ENCODE measurements at places on chromosomes 12 and 14. TPM values are rescaled to one million over a fixed set of nuclear protein-coding genes. Genes with fewer than 3 reads are reported as not detected.
A peak's percentile ranks its signal among the peaks of the same experiment; 100 is the strongest.

The SLC6A15 gene
- polyA plus RNA-seq, result 1.4 TPM

The LEMD3 gene
- 11.9 TPM for polyA plus RNA-seq

The RNASE7 gene
- polyA plus RNA-seq, result not detected

The GYS2 gene
- polyA plus RNA-seq, result not detected

DNA sequence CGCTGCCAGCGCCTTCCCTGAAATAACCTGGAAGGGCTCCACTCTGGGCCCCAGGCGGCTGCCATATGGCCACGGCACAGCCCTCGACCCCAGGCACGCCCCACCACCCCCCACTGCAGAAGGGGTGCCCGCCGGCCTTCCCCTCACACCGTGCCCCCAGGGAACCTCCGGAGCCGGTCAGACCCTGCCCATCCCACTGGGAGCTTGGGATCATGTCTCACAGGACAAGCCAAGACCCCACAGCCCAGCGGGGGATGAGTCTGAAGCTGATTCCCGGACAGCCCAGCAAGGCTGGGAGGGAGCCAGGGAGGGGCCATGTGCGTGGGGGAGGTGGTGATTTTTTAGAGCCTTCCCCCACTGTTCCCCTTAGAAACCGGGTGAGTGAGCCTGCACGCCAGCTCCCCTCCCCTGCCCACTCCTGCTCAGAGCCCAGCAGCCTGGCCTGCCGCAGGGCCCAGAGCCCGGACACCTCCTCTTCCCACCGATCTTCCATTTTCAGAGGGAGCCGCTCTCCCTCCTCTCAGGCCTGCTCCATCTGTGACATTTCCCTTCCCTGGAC is 1.4 kb downstream of the RIMBP2 start:
- no peak for DNase-seq

DNA sequence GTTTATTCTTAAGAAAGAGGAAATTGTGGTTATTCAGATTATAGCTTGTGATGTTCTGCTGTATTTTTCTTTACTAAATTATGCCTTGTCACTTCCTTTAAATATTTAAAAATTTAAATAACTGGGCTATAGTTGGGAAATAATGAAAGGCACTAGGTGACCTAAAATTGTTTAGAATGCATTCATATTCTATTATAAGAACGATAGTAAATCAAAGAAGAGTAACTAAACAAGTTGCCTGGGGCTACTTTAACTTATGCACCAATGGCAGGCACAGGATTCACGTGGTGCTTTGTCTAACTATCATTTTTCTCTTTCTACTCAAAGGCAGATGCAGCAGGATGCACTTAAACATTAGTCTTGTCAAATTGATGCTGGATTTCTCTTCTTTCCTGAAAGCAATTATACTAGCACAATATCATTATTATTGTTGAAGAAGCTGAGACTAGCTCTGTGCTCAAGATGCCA is 190.7 kb upstream of the PPFIA2 start:
- DNase-seq, result no peak

- DNase-seq, result no peak
Measured at GRCh38 chr12:31687101-31687527, 27.6 kb downstream of the ETFBKMT start.

GRCh38 chr12:29673346-29673745 is 110.4 kb downstream of the TMTC1 start:
- DNase-seq, result no peak

The VRTN gene
- not detected for polyA plus RNA-seq

GRCh38 chr14:99821519-99822508 is 28.6 kb downstream of the EML1 start:
- DNase-seq, result peak; percentile 55

The NPFF gene
- polyA plus RNA-seq, result not detected

GRCh38 chr12:49627752-49628360 is 4.5 kb downstream of the PRPF40B start:
- DNase-seq, result no peak

The DPPA3 gene
- polyA plus RNA-seq, result not detected

GRCh38 chr12:90301095-90301494 is 592.5 kb upstream of the ATP2B1 start:
- no peak for DNase-seq

The RNF212B gene
- polyA plus RNA-seq, result not detected

The SLC2A13 gene
- 3.1 TPM for polyA plus RNA-seq

DNA sequence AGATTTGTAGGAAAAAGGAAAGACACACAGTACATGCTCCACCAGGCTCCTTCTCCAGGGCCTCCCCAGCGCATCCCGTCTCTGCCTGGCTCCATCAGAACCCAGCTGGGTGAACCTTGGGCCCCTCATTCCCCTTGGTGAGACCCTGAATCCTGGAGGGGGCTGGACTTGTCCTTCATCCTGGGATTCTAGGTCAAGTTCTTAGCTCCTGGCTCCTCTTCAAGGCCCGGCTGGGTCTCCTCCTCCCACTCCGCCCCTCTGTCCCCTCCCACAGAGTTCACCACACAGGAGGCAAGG is 49.2 kb downstream of the PSMA6 start:
- DNase-seq, result no peak

The IQSEC3 gene
- polyA plus RNA-seq, result 0.47 TPM

GRCh38 chr14:34258318-34258717 is 203.7 kb downstream of the SPTSSA start:
- DNase-seq, result no peak

DNA sequence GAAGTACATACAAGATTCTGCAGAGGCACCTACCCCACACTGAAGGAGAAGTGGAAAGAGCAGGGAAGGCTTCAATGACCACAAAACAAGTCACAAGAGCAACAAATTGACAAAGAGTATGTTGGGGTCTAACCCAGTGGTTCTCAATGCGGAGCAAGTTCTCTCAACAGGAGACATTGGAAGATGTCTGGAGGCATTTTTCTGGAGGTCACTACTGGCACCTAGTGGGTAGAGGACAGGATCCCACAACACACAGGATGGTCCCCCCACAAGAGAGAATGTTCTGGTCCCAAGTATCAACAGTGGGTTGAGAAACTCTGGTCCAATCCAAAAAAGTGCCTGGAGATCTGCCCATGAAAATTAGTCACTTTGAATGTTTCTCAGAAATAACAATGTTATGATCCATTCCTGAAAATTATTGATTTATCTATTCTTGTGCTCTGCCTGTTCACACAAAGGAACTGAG is 3.4 kb downstream of the SSH1 start:
- DNase-seq, result peak; percentile 71

The DIO2 gene
- polyA plus RNA-seq, result 28.9 TPM

DNA sequence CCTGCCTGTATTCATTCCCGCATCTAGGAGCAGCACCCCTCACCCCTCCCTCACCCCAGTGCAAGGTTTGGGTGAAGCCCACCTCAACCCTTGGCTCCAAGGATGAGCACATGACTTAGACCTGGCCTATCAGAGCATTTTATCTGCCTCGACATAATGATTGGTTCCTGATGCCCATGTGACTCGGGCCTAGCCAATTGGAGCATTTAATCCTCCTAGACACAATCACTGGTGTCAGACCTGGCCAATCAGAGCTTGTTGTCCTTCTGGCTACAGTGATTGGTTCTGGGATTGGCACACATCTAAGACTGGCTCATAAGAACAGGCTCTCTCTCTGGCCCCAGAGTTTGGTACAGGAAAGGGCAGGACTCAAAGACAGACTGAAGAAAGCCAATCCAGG is 73.1 kb upstream of the MYL2 start:
- DNase-seq, result no peak

GRCh38 chr14:51540364-51540763 is 111.3 kb upstream of the FRMD6 start:
- DNase-seq, result no peak

The CLEC4A gene
- polyA plus RNA-seq, result 0.24 TPM

GRCh38 chr12:84702001-84702400 is 210.6 kb downstream of the SLC6A15 start:
- DNase-seq, result no peak

DNA sequence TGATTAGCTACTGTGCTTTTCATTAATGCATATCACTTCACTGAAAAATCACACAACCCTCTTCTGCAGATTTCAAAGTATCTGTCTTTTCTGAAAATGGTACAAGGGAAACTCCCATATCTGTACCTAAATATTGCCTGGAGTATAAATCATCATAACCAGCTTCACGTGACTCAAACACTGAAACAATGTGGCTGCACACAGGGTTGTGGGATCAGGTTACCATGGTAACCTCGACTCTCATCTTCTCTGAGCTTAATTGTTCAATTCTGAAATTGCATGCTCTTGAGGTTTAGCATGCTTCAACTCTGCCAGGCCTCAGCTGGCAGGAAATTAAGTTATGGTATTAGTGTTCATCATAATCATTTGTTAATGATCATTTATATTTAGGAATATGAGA is 77.5 kb upstream of the CPSF6 start:
- DNase-seq, result no peak

The A2M gene
- 0.48 TPM for polyA plus RNA-seq

GRCh38 chr12:47561746-47562145 is 144.1 kb downstream of the RPAP3 start:
- no peak for DNase-seq

GRCh38 chr12:78085542-78086182 is 255.0 kb downstream of the NAV3 start:
- peak; percentile 15 for DNase-seq

DNA sequence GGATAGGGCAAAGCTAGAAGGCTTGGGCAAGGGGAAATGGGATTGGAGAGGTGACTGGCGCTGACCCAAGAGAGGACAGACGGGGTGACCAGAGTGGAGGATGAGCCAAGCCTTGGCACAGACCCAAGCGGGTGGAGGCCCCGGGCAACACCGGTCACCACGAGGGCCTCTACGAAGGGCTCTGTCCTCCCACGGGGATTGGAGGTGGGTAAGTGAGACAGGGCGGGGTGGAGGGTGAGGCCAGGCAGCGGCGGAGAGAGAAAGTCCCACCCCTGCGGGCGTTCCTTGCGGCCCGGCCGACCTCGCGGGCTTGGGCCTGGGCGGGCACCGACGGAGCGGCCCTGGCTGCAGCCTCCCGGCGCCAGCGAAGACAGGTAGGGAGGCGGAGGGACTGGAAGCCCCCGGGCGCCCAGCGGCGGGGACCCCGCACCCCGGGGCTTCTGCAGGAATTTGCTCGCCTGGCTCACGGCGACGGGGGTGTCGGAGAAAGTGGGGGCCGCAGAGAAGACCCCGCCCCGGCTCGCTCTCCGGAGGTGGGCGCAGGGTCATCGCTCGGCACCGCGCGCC is at the start of gene PAPLN:
TSS of gene PAPLN (plus strand) at position 288 of the 567 bp plus-strand sequence. CDS start 2,273 bp downstream, outside the sequence.
- no peak for DNase-seq

Data from AG04450 (cell line).